ENCODE measurements at places on chromosomes 2 and 18.
A peak's percentile ranks its signal among the peaks of the same experiment; 100 is the strongest.

GRCh38 chr2:237691029-237691907 is 63.9 kb downstream of the LRRFIP1 start:
- no peak for DNase-seq

DNA sequence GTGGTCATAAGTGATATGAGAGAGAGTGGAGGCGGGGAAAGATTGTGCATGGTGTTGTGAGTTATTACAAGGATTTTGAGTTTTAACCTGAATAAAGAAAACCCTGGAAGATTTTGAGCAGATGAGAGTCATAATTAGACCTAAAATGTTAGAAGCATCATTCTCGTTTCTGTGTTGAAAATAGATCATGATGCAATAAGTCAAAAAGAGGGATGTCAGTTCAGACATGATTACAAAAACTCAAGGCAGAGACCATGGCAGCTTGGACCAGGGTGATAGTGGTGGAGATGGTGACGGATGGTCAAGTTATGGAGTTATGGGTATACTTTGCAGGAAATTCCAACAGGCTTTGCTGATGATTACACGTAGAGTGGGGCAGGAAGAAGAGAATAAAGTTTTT is 267.2 kb downstream of the CDH20 start:
- DNase-seq: no peak

- no peak for DNase-seq
These were observed 283.1 kb downstream of the SUCLG1 start for GRCh38 chr2:84175970-84176369.

DNA sequence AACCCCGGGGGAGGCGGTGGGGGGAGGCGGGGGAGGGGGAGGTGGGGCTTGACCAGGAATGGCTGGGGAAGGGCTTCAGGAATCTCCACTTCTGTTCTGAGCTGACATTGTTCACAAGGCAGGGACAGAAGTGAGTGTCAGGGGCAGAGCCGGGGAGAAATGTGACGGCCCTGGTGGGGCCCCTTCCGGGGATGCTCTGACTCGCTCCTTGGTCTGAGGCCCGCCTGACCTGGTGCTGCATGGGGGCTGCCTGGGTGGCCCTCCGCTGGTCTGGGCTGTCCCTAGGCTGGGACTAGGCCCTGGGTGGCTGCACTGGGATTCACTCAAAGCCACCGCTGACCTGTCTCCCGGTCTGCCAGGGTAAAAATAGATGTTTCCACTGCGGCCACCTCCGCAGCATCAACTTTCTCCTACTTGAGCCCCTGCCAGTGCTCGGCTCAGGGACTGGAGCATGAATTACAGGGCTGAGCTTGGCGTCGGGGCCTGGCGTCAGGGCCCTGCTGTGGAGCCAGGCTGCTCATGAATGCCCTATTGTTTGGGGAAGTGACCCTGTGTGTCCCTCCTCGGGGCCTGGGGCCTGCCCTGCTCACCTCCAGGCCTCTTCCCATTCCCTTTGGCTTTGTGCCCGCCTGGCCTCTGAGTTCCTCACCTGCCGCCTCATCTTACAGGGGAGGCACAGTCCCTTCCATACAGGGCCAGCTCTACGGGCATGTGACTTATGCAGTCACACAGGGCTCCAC is 247.5 kb downstream of the DYSF start:
- no peak for DNase-seq

GRCh38 chr2:181183878-181184542 is 203.6 kb downstream of the UBE2E3 start:
- no peak for DNase-seq

DNA sequence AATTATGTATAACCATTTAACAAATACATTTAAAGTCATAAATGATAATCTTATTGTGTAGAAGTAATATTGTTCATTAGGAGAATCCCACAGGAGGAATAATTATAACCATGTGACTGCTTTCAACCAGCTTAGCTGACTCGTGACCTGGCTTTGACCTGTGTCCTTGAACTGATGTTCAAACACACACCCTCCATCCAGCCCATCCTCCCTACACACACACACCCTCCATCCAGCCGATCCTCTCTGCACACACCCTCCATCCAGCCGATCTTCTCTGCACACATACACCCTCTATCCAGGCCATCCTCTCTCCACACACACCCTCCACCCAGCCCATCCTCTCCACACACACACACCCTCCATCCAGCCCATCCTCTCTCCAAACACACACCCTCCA is 83.5 kb downstream of the EIPR1 start:
- DNase-seq: no peak

GRCh38 chr2:204495381-204495780 is 49.9 kb upstream of the PARD3B start:
- no peak for DNase-seq

DNA sequence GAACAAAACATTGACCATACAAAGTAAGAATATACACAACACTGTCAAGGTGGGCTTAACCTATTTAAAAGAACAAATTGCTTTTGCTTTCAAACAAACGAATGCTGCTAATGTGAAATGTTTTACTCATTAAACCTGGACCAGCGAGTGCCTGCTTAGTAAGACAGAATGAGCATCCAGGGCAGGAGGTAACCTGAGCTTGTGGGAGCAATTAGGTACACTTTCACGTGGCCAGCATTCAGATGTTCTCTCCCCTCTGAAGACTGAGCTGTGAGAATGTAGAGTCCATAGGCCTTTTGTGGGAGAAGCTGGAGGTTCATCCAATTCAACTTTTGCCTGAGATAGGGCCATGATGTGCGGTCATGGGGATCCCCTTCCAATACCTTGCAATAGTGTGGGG is 266.5 kb downstream of the TSN start:
- no peak for DNase-seq

- DNase-seq: no peak
These were observed 69.2 kb upstream of the HNRNPA3 start for GRCh38 chr2:177143444-177143843.

GRCh38 chr18:8807488-8807805 is 102.1 kb downstream of the MTCL1 start:
- no peak for DNase-seq

DNA sequence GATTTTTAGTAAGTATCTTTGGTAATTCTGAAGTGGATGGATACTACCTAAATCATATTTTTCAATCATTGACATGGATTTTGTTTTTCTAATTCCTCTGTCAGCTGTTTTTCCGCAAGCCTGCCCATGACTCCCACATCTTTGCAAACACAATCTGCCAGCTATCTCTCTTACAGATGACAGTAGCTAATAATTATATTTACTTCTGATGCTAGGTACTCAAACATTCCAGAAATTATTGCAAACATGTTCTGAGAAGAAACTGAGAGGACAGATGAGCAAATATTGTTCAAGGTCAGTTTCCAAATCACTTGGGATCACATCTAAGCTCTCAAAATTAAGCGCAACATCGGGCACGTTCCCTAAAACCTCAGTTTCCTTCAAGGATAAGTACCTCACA is 270.0 kb upstream of the CDH19 start:
- DNase-seq: no peak

GRCh38 chr2:201985728-201986462 is 47.8 kb upstream of the FZD7 start:
- DNase-seq: no peak

GRCh38 chr18:37560003-37560402 is 5.6 kb downstream of the CELF4 start:
- DNase-seq: no peak

- DNase-seq: no peak
These were observed 1.2 kb downstream of the ANKMY1 start for GRCh38 chr2:240556553-240557100.

- no peak for DNase-seq
These were observed 189.9 kb downstream of the UBE2E3 start for GRCh38 chr2:181170256-181170655.

GRCh38 chr2:63649829-63650228 is 61.1 kb downstream of the MDH1 start:
- DNase-seq: no peak

GRCh38 chr2:98539056-98539735 is 69.1 kb downstream of the COA5 start:
- DNase-seq: no peak

- peak; percentile 67 for DNase-seq
These were observed 127.6 kb upstream of the TWIST2 start for GRCh38 chr2:238720232-238720672.

DNA sequence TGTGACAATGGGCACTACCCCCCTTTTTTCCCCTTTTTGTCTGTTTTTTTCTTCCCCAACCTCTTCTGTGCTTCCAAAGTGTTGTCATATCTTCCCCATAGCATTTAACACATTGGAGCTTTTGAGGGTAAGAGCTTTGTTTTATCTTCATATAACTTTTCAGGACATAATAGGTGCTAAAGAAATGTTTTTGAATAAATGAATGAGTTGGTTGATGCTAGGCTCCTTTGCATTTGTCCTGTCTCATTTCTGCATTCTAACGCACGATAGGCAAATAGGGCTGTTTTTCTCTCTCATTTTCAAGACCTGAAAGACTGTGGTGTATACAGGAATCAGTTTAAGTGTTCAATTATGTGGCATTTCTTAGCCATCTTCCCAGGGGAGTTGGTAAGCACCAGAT is 832 bp upstream of the COPS7B start:
- no peak for DNase-seq

- DNase-seq: no peak
These were observed 9.1 kb downstream of the TMEM127 start for GRCh38 chr2:96256611-96257113.

DNA sequence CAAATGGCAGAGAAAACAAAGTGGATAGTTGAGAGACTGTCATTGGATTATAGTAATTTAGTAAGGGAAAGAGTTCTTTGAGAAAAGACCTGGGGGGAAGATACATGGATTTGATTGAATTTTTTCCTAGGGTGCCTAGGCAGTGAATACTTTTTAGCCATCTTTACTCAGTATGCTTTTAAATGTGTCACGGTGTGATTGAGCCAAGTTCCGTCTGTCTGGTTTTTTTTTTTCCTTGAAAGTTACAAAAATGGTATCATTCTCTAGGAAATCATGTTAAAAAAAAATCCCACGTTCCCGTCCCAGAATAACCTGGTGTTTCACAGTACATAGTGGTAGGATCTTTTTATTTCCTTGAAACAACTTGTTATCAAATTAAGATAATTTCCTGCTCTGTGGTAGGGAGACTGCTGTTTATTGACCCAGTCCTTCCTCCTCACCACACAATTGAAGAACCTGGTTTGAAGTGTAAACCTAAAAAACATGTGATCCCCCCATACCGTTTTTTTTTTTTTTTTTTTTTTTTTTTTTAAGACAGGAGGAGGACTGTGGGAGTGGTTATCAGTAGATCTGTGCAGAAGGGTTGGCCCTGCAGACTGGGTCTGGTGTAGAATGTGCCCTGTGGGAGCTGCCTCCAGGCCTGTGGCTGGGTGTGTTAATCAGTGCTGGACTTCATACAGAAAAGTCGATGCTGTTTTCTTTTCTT is 55.1 kb downstream of the DGKD start:
- DNase-seq: no peak

DNA sequence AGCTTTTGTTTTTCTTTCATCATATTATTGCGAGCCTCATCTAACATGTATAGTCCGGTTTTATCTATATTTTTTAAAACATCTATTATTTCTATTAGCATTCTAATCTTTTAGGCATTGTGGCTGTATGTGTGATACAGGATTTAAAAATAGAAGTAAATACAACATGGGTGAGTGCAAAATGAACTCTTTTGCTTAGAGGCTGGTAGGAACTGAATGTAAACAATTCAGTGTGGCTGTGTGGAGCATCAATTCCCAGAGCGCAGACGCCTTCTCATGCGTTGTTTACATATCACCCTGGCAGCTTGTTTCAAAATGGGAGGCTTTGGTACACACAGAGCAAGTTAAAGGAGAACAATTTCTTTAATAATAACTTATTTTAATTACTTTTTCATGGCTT is 836 bp downstream of the DTNA start:
- DNase-seq: no peak

GRCh38 chr18:79502782-79503181 is 107.1 kb downstream of the NFATC1 start:
- no peak for DNase-seq

DNA sequence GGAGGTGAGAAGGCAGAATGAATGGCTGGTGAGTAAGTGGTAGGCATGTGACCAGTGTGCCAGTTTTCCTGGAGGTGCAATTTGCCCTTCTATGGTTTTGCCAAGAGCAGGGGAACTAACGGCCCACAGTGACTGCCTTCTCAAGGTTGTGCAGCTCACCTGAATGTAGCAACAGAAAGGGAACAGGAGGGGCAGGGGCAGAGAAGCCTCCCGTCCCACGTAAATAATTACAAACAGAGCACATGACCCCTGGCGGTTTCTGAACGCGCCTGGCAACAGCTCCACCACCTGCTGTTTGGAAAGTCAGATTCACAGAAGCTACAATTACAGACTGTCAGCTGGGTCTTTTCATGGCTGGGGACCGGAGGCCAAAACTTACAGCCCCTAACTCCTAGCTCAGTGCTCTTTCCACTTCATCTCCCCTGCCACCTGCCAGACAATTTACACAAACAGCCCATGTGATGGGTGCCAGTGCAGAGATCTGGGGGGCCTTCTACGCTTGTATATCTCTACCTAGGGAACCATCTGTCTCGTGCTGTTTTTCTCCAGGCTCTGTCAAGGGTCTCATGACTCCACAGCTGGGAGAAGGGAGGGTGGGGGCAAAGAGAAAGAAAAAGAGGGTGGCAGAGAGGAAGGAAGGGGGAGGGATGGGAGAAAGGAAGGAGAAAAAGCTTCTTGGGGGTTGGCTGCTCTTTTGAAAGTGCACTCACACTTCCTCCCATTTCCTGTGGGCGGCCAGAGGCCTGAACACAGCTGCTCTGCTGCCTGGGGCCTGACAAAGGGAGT is 69.6 kb downstream of the POLR1A start:
- no peak for DNase-seq

DNA sequence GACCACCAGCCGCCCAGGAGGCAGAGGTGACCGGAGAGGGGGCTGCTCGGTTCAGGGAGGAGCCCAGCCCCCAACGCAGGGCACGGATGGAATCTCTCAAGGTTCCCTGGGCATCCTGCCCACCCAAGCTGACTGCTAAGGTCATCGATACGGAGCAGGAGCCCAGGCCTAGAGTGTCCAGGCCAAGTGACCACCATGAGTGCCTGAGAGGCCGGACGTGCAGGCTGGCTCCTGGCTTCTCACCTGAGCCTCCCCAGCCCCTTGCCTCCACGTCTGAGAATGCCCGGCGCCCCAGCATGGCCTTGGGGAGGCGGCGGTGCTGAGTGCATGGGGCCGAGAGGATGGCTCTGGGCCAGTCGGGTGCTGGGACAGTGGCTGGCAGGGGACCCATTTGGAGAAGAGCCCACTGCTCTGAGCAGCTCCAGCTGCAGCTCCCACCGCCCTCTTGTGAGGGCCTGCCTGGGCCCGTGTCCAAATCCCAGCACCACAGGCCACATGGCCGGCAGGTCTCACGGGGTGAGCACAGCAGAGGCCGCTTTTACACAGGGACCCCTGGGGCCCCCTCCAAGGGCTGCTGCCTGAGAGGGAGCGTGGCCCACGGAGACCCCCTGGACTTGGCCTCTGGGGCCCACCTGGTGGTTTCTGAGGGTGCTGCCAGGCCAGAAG is 102.8 kb upstream of the CTDP1 start:
- no peak for DNase-seq

DNA sequence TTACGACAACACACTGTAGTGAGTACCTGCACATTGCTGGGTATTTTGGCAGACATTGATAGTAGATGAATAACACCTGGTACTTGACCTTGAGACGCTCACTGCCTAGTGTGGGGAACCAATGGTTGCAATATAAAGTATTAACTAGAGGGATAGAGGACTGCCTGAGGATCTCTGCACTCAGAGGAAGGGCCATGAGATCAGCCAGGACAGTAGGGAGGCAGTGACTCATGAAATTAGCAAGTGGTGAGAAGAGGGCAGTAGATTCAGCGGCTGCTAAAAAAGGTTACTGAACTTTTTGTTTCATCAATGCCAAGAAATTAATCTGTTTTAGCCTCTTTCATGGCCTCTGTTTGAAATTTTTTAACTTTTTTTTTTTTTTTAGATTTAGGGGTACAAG is 250.8 kb upstream of the TCF4 start:
- no peak for DNase-seq

GRCh38 chr2:74033375-74033774 is 48.7 kb downstream of the TET3 start:
- no peak for DNase-seq
